ENCODE measurements at places on chromosomes 13 and 19. TPM values are rescaled to one million over a fixed set of nuclear protein-coding genes. Genes with fewer than 3 reads are reported as not detected.

DNA sequence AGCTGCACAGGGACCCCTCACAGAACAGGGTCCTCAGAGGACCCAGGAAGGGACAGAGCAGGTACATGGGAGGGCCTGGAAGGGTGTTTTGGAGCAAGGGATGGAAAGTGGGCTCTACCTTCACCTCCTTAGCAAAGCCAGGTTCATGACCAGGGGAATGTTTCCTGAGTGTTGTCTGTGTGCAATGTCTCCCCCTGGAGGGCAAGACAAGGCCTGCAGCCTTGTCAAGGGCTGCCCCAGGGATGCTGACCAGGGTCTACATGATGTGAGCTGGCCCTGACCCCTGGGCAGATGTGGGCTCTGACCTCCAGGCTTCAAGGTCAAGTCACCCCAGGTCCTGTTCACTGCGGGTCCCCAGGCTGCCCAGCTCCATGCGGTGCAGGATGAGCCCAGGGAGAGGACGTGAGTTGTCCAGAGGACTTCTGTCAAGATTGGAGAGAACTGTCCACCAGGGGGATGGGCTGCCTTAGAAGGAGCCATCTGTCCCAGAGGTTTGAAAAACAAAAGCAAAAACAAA lies 1.0 kb upstream of the CEACAM1 start:
- DNase-seq = no peak

- no peak overlapping the region for H3K4me3 ChIP-seq
- H3K27me3 ChIP-seq = no peaks in the 10 kb centered on the region
- H3K36me3 ChIP-seq = peaks cover 3% of the 10 kb centered on the region
- peaks cover 40% of the 10 kb centered on the region for H3K4me1 ChIP-seq
These were observed 11.1 kb upstream of the CEACAM16 start for GRCh38 chr19:44687888-44688287.

DNA sequence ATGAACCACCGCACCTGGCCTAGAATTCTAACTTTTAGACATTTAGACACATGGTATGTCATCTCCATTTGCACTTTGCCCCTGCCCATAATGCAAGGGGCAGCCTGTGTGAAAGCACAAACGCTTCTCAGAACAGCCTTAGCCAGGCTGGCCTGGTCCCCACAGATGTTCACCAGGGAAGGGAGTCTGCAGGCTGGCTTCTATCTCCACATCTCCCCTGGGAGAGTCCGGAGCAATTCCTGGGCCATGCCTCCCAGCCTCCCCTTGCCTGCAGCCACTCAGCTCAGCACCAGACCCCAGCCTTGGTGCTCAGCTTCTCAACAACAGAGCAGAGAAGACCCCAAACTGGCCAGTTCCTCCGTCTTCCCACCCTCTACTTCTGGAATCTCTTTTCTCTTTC lies 21.7 kb upstream of the LSM14A start:
- H3K4me1 ChIP-seq = no peaks in the 10 kb centered on the region
- H3K4me3 ChIP-seq = no peak overlapping the region
- no peak overlapping the region for H3K27ac ChIP-seq
- DNase-seq = no peak
- H3K36me3 ChIP-seq = no peaks in the 10 kb centered on the region
- H3K27me3 ChIP-seq = no peaks in the 10 kb centered on the region

Gene SIGLEC12
- total RNA-seq = not detected

Data from SJSA1 (cell line).